ENCODE measurements at places on chromosomes 1 and 21. TPM values are rescaled to one million over a fixed set of nuclear protein-coding genes. Genes with fewer than 3 reads are reported as not detected.

UBXN10 gene
- 0.04 TPM for total RNA-seq

TCHHL1 gene
- total RNA-seq, result not detected

SPOCD1 gene
- total RNA-seq, result 0.68 TPM

PLA2G2C gene
- total RNA-seq, result 0.48 TPM

HNRNPU gene
- 164 TPM for total RNA-seq

DDAH1 gene
- total RNA-seq, result 11.4 TPM

DNA sequence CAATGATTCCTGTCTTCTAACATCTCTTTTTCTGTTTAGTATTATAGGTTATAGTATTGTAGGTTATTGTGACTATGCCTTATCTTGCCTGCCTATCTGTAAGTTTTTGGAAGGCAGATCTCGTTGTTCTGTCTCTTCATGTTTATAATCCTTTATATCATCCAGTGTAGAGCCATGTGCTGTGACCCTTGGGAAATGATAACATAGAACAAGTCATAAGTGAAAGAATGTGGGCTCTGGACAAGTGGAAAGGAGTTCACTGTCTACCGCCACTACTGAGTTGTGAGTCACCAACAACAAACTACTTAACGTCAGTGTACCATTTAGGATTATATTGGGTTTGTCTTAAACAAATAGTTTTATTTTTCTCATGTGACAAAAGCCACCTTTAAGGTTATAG is 139.3 kb downstream of the LYPLAL1 start:
- ATAC-seq, result no peak

- no peak for ATAC-seq
These were observed 158.5 kb upstream of the ESRRG start for GRCh38 chr1:216881695-216882094.

- no peak for ATAC-seq
These were observed 136.2 kb downstream of the PSMG1 start for GRCh38 chr21:39047046-39047445.

GRCh38 chr1:91712981-91713841 is 172.7 kb downstream of the TGFBR3 start:
- ATAC-seq, result no peak

- ATAC-seq, result no peak
These were observed 9.0 kb upstream of the EPS8L3 start for GRCh38 chr1:109772658-109773202.

DNA sequence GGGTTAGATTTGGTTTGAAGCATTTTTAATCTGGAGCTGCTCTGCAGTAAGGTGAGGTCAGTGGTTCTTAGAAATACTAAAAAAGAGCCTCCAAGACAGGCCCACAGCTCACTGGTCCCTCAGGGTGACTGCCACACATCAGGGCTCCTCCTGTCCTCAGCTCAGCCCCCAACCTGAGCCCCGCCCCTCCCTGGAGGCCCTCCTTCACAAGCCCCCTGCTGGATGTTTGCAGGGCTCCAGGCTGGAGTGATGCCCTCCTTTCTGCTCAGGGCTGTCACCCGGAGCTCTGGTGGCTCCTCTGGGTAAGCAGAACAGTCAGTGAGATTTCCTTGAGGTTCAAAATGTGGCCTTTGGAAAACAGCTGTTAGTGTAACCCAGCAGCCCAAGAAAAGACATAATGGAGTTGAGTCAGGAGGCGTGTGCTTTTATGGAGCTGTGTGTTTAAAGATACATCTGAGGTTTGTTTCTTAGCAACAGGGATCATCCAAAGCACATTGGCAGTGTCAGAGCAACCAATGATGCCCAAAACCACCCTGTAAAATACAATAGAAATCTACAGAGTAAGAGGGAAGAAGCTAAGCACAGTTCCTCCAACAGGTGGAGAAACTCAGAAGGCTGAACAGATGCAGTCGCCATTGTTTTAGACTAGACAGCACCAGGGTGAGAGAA is 21.4 kb downstream of the STUM start:
- no peak for ATAC-seq

- no peak for ATAC-seq
These were observed 84.5 kb downstream of the RPS6KC1 start for GRCh38 chr1:213135572-213135971.

Data from esophagus mucosa (tissue), 1 donor.